ENCODE measurements at places on chromosomes 2 and 18.

- no peak overlapping the region for H3K27ac ChIP-seq
- H3K27me3 ChIP-seq: no peaks in the 10 kb centered on the region
- no peak overlapping the region for H3K4me3 ChIP-seq
- peaks cover 9% of the 10 kb centered on the region for H3K4me1 ChIP-seq
- no peaks in the 10 kb centered on the region for H3K36me3 ChIP-seq
Observed at GRCh38 chr2:231601356-231602229, 8.9 kb downstream of the TEX44 start.

- H3K27me3 ChIP-seq: no peaks in the 10 kb centered on the region
- H3K36me3 ChIP-seq: peaks cover 12% of the 10 kb centered on the region
- no peak overlapping the region for H3K27ac ChIP-seq
- DNase-seq: no peak
- H3K4me3 ChIP-seq: no peak overlapping the region
- H3K4me1 ChIP-seq: no peaks in the 10 kb centered on the region
Observed at GRCh38 chr2:31945572-31945935, 65.3 kb downstream of the MEMO1 start.

GRCh38 chr2:236121546-236121945 is 46.6 kb downstream of the GBX2 start:
- DNase-seq: no peak
- H3K27me3 ChIP-seq: no peaks in the 10 kb centered on the region
- no peak overlapping the region for H3K27ac ChIP-seq
- no peaks in the 10 kb centered on the region for H3K36me3 ChIP-seq
- no peaks in the 10 kb centered on the region for H3K4me1 ChIP-seq
- H3K4me3 ChIP-seq: no peak overlapping the region

DNA sequence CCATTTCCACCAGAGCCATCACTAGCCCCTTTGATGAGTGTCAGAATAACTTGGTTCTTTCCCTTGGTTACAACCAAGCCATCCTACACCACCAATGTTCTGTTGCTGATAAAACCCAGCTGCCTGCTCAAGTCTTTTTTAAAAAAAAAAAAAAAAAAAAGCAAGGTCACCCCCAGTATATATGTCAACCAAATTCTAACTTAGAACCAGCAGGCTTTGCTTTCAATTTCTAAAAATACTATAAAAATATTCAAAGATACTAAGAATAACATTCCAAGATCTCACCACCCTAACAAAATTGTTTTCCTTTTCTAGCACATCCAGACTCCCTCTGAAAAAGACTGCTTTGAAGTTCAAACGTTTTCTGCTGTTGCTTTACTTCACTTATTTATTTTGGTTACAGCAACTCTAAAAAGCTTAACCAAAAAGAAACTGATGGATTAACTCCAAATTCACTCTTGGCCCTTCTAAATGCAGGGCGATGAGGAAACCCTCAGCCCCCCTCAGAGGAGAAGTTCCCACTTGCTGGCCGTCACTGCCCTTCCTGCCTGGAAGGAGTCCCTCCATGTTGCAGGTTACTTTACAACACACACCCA is 10.9 kb downstream of the UXS1 start:
- no peak for DNase-seq
- H3K36me3 ChIP-seq: no peaks in the 10 kb centered on the region
- H3K4me3 ChIP-seq: no peak overlapping the region
- H3K4me1 ChIP-seq: peaks cover 38% of the 10 kb centered on the region
- H3K27me3 ChIP-seq: no peaks in the 10 kb centered on the region
- H3K27ac ChIP-seq: no peak overlapping the region

- H3K27ac ChIP-seq: no peak overlapping the region
- H3K27me3 ChIP-seq: no peaks in the 10 kb centered on the region
- peaks cover 23% of the 10 kb centered on the region for H3K36me3 ChIP-seq
Observed at GRCh38 chr2:3492951-3493614, 26.2 kb downstream of the ADI1 start.

DNA sequence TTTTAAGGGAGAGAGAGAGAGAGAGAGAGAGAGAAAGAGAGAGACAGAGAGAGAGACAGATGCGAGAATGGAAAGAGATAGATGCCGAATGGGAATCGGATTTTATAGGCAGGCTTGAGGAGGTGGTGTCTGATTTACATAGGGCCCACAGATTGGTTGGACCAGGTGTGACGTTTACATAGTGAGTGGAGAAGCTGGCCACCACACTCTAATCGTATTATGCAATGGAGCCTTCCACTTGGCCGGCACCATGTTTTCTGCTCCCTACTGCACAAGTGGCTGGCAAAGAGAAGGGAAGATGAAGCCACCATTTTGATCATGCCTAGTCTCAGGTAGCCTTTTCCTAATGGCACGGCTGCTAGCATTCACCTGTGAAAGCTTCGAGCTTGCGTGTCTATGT is 33.9 kb downstream of the CD8B2 start:
- H3K4me3 ChIP-seq: no peak overlapping the region
- H3K27ac ChIP-seq: no peak overlapping the region
- H3K36me3 ChIP-seq: no peaks in the 10 kb centered on the region
- no peaks in the 10 kb centered on the region for H3K4me1 ChIP-seq
- DNase-seq: no peak

DNA sequence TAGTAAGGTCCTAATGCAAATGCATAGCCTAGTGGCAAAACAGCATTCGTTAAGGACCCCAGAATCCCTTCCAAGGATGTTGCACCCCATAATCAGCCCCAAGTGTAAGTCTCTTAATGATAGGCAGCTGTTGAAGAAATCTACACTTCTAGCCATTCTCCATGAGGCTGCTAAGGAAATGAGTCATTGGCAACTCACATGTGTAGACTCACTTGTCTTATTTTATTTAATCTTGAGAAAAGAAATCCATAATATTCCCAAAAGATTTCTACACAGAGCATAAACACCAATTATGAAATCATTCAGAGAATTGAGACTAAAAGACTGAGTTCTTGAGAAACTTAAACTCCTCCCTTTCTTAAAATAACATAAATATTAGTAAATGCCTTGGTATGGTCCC is 52.4 kb downstream of the AKAIN1 start:
- no peaks in the 10 kb centered on the region for H3K36me3 ChIP-seq
- no peak overlapping the region for H3K4me3 ChIP-seq
- no peak overlapping the region for H3K27ac ChIP-seq
- H3K4me1 ChIP-seq: no peaks in the 10 kb centered on the region
- no peak for DNase-seq

DNA sequence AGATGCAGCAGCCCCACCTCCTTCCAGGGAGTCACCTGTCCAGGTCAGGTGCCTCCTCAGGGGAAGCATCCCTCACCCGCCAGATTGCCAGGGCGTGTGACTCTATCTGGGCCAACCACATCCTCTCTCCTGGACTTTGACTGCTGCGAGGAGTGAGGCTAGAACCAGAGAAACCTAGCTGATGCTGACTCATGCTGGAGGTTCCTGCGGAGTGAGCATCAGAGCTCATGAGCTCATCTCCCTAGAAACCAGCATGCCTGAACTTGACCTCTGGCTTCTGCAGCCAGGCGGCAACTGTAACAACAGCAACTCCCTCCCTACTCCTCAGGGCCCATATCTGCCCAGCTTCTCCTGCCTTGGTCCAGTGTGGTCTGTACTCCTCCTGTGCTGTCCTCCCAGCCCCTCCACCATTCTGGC is 28.3 kb upstream of the NT5DC4 start:
- DNase-seq: peak; percentile 69
- H3K36me3 ChIP-seq: no peaks in the 10 kb centered on the region
- H3K27ac ChIP-seq: no peak overlapping the region

- H3K4me3 ChIP-seq: no peak overlapping the region
- H3K36me3 ChIP-seq: no peaks in the 10 kb centered on the region
- no peak for DNase-seq
- H3K27ac ChIP-seq: no peak overlapping the region
Observed at GRCh38 chr18:28408528-28408927, 231.6 kb upstream of the CDH2 start.

DNA sequence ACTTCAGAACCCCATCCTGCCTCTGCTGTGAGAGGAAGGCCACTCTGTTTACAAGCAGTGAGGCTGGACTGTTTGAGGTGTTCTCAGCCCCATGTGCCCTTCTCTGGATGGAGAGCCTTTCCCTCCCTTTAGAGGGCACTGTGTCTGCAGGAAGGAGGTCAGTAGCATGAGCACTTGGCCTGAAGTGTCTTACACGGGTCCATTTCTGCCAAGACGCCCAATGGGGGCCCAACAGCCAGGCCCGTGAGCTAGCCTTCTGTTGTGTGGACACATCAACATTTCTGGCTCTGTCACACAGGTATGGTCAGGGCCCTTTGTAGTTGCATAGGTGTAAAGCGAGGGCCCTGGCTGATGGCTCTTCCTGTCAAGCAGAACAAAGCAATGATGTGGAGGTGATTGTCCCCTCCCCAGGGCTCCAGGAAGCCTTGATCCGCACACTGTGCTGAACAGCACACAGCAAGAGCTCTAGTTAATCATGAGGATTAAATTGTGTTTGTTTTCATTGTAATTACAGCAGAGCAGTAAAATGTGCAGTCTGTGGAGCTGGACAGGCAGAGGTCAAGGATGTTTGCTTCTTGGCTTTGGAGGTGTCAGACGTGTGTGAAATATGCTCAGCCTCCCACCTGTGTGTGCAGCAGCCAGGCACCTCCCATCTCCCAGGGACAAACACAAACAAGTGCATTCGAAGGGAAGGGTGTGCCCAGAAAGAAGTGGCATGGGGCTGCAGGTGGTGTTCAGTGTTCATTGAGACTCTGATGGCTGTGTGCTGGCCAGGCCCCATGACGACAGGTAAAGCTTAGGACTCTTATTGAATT is 132.1 kb downstream of the SH3RF3 start:
- DNase-seq: no peak
- H3K27ac ChIP-seq: no peak overlapping the region
- no peaks in the 10 kb centered on the region for H3K27me3 ChIP-seq
- no peaks in the 10 kb centered on the region for H3K4me1 ChIP-seq
- H3K36me3 ChIP-seq: no peaks in the 10 kb centered on the region
- H3K4me3 ChIP-seq: no peak overlapping the region

GRCh38 chr2:104914509-104914908 is 60.6 kb downstream of the POU3F3 start:
- no peaks in the 10 kb centered on the region for H3K4me1 ChIP-seq
- no peak overlapping the region for H3K4me3 ChIP-seq
- no peaks in the 10 kb centered on the region for H3K27me3 ChIP-seq
- no peaks in the 10 kb centered on the region for H3K36me3 ChIP-seq
- DNase-seq: no peak

DNA sequence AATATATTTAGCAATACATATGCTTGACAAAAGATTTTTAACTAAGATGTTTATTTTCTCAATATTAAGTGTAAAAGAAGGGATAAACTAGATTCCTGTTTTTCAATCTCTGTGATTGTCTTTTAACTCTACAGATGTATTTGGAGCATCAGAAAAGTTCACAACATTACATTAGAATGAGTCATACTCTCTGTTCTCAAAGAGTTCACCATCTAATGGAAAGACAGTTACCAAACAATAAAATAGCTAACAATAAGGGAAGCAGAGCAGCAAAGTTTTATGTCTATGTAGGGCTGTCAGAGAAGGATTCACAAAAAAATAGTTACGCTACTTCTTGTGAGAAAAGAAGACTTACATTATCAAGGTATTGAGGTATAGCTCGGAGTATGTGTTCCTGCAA is 109.2 kb upstream of the MAP2 start:
- no peak overlapping the region for H3K4me3 ChIP-seq
- H3K4me1 ChIP-seq: no peaks in the 10 kb centered on the region
- no peaks in the 10 kb centered on the region for H3K27me3 ChIP-seq
- H3K27ac ChIP-seq: no peak overlapping the region

GRCh38 chr18:59537579-59537978 is 159.6 kb downstream of the CCBE1 start:
- H3K27me3 ChIP-seq: no peaks in the 10 kb centered on the region
- no peaks in the 10 kb centered on the region for H3K4me1 ChIP-seq
- H3K27ac ChIP-seq: no peak overlapping the region
- DNase-seq: no peak
- H3K36me3 ChIP-seq: no peaks in the 10 kb centered on the region
- H3K4me3 ChIP-seq: no peak overlapping the region

GRCh38 chr18:36128907-36129299 is 237 bp downstream of the SLC39A6 start:
- H3K27me3 ChIP-seq: no peaks in the 10 kb centered on the region
- peaks cover 29% of the 10 kb centered on the region for H3K4me1 ChIP-seq
- no peak for DNase-seq
- H3K27ac ChIP-seq: peak overlapping the region; percentile 96

GRCh38 chr2:3051266-3051665 is 326.4 kb downstream of the EIPR1 start:
- no peak for DNase-seq
- H3K4me3 ChIP-seq: no peak overlapping the region
- no peak overlapping the region for H3K27ac ChIP-seq

DNA sequence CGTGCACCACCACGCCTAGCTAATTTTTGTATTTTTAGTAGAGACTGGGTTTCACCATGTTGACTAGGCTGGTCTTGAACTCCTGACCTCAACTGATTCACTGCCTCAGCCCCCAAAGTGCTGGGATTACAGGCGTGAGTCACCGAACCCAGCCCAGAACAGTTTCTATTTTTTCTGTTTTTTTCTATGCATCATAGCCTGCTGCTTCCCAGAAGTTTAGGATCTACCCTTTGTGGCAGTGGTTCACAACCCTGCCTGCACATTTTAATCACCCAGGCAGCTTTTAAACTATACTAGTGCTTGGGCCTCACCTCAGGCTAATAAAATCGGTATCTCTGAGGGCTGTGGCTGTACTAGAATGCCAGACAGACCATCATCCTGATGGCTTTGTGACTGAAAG is 39.7 kb upstream of the SOCS6 start:
- H3K27me3 ChIP-seq: no peaks in the 10 kb centered on the region
- no peaks in the 10 kb centered on the region for H3K4me1 ChIP-seq
- no peak overlapping the region for H3K4me3 ChIP-seq
- no peaks in the 10 kb centered on the region for H3K36me3 ChIP-seq

- no peaks in the 10 kb centered on the region for H3K4me1 ChIP-seq
- no peak overlapping the region for H3K27ac ChIP-seq
- no peak overlapping the region for H3K4me3 ChIP-seq
- H3K36me3 ChIP-seq: no peaks in the 10 kb centered on the region
- H3K27me3 ChIP-seq: no peaks in the 10 kb centered on the region
Observed at GRCh38 chr18:41744421-41745030, 210.5 kb upstream of the PIK3C3 start.

DNA sequence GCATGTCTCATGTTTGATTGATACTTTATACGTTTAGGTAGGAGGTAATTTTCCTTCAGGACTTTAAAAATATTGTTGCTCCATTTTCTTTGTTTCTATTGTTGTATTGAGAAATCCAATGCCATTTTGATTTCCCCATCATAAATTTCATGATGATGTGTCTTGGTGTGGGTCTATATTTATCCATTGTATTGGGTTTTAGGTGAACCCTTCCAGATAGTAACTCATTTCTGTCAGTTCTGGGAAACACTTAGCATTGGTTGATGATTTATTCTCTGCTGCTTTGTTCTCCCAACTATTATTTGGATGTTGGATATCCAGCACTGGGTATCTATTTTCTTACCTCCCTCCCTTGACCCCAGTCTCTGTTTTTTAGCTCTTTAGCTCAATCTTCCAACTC is 10.0 kb downstream of the MRPL19 start:
- H3K27me3 ChIP-seq: no peaks in the 10 kb centered on the region
- H3K4me3 ChIP-seq: no peak overlapping the region
- H3K4me1 ChIP-seq: no peaks in the 10 kb centered on the region
- H3K36me3 ChIP-seq: peaks cover 23% of the 10 kb centered on the region

Data from naive thymus-derived CD4-positive, alpha-beta T cell (primary cell).